ENCODE measurements at places on chromosomes 3 and 15.
A peak's percentile ranks its signal among the peaks of the same experiment; 100 is the strongest.

DNA sequence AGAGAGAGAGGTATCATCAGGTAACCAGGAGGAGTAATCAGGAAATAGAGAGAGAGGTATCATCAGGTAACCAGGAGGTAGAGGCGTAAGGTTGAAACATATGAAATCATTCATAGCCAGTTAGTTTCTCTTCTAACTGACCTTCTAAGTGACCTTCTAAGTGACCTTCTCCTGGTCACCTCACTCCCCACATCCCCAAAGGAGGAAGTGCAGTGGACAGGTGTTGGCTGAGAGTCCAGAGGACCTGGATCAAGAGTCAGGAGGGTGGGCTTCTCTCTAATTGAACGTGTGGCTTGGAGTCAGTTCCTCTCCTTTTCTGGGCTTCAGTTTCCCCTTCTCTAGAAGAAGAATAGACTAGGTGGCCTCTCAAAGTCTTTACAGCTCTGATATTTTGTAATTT is 121.3 kb upstream of the DLG1 start:
- no peak for DNase-seq

- no peak for DNase-seq
Observed at GRCh38 chr15:56804938-56805337, 71.6 kb upstream of the ZNF280D start.

DNA sequence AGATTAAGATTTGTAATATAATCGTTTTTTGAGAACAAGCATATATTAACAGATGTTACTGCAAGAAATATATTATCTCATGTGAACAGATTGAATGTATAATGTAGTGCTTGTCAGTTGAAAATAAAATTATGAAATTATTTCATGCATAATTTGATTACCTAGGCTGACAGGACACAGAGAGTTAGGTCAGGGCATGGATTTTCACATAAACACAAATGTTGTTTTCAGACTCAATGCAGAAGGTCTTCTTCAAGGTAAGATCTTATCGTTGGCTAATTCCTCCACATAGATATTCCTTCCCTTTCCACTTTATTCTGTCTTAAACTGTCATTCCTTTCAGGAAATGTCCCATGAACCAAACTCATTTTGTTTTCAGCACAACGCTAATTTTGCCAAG is 20.1 kb upstream of the TM4SF1 start:
- DNase-seq: no peak

DNA sequence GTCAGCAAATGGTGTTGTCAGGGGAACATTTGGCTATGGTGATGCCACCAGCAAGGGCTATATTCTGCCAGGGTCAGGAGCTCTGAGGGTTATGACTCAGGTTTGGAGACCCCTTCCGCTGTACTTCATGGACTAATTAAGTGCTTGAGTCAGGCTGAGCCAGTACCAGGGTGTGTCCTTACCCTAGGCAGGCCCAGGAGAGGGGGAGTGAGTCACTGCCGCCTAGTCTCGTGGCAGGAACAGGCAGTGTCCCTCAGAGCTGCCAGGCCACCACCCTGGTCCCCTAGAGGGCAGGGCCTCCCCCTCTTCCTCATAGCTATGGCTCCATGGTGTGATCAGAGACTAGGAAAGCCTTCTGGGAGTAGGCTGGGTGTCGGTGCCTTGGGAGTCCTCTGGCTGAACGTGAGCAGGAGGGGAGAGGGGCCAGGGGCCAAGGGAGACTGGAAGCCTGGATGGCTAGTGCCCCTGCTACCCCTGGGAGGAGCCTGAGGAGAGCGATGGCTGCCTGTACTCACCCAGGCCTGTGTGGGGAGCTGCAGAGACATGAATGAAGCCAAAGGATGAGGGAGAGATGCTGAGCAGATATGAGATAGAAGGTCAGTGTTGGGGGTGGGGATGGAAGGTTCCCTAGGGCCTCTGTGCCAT is 10.6 kb downstream of the MAPKAPK3 start:
- no peak for DNase-seq

DNA sequence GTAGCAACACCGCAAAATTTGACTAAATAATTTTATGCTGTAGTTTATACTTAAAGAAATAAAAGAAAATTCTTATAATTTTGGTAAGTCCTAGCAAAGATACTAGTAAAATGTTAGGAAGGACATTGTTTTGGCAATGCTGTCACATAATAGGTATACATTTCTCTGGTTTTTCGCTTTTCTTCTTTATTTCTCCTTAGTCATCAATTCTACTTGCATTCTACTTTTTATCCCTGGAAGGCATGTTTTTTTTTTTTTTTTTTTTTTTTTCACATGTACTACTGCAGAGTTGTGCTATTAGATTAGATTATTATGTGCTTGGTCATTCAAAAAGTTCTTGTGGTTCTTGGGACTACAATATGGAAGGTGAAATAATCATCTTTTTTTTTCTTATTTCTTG is 1421.2 kb downstream of the SI start:
- no peak for DNase-seq

GRCh38 chr3:53420831-53421230 is 73.5 kb upstream of the DCP1A start:
- no peak for DNase-seq

GRCh38 chr15:43107751-43108150 is 1.9 kb upstream of the UBR1 start:
- no peak for DNase-seq

DNA sequence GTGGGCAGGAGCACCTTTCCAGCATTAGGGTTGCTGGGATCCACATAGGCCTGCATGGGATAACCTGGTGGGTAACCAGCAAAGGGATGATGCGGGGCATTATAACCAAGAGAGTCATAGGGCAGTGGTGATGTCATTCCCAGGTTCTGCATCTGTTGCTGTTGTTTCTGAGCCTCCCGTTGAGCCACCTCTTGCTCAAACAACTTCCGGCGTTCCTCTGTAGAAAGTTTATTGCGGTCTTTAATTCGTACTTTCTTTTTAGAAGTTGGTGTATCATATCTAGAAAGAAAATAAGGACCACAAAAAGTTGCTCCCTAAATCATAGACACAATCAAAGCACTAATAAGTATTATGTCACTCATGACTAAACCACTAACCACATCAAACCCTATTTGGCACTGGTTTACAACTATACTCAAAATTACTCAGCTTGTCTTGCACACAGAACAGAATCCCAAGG is 77.8 kb downstream of the NBEAL2 start:
- no peak for DNase-seq

DNA sequence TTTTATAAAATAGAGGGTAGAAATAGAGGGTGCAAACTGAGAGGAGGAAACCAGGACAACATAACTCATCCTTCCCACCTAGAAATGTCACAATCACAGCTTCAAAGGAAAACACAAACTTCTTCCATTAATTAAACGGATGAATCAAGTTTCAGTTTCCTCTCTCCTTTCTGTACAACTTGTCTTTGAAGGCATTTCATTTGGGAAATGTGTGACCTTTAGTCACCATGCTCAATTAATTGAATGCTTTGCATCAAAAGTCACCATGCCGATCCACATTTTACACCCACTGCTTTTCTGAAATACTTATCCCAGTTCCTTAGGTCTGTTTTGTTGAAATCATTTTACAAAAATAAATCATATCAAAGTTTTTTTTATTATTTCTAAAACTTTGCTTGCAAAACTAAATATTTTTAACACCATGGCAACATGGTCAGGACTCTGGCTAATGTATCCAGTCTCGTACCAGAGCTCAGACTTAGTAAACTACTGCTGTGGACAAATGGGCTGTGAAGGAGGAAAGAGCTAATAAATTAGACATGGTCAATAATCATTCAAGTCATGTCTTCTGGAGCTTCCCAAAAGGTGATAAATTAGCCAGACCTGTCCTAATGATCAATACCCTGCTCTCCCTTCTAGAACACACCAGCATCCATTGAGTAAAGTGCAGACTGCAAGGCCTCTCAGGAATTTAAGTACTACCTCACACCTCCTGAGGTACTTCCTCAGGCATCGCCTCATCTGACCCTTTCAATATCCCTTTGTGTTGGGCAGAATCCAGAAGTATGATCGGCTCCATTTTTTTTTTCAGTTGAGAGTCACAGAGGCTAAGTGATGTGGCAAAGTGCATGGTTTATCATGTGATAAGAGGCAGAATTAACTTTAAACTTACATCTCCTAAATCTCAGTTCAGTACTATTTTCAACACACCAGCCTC is 161.3 kb downstream of the GREM1 start:
- DNase-seq: no peak

GRCh38 chr15:64824929-64825430 is 467 bp downstream of the PIF1 start:
- DNase-seq: no peak

GRCh38 chr3:98008855-98009254 is 26.3 kb downstream of the GABRR3 start:
- DNase-seq: no peak

DNA sequence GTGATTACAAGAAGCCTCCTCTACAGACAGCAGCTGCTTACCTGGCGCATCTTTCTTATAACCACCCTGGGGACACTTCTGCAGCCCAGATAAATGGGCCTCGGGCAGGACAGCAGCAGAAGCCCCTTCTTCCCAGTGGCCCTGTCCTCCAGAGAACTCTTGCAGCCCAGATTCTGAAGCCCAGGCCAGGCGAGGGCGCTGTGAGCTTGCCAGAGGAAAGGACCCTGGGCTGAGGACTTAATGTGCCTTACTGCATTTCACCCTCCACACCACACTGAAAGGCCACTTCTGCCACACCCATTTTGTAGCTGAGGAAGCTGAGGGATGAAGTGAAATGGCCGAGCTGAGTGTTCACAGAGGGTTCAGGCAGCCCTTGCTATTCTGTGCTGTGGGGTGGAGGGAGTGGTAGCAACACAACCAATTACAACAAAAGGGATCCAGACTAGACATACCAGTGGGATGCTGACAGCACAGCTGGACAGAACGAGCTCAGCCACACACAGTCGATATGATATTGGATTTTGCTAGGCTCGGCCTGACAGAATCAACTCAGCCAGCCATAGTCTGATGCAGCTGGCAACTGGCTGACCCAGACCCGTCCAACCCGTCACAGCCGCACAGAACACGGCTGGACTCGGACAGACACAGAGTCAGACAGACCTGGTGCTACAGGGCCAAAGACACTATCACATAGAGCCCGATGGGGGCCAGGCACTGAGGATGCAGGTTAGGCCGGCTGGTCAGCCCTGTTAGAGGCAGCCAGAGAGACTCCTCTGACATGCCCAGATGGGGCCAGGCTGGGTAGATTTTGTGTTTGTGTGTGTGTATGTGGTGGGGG is 7.3 kb downstream of the ACOX2 start:
- DNase-seq: no peak

DNA sequence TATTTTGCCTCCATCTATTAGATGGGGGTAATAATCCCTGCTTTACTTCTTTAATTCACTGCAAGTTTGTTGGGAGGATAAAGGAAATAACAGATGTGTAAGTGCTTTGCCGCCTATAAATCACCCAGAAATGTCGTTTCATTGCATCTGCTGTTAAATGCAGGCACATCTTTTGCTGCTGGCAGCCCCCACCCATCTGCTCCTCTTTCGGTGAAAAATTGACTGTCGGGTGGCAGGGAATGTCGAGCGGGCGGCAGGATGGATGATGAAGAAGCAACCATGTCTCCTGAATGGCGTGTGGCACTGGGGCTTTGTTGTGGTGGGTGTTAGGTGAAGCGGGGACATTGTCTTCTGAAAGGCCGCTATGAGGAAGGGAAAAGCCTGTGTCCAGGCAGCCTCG is 543 bp upstream of the REC114 start:
- no peak for DNase-seq

DNA sequence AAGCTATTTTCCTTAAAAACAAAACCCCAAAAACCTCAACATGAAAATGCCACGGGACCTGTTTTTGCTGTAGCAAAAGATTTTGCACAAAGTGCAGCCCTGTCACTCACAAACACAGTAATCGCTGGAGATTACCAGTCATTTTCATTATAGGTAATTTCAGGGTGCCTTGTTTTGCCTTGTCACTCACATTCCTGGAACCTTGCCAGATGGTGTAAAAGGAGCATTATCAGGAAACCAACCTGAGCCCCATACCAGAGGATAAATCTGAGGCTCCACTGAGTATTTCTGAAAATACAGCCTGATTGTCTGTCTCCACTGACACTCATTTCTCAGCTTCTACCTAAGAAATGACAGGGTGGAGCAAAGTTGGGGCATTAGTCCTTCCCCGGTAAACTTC is 791.3 kb upstream of the LMCD1 start:
- DNase-seq: no peak

DNA sequence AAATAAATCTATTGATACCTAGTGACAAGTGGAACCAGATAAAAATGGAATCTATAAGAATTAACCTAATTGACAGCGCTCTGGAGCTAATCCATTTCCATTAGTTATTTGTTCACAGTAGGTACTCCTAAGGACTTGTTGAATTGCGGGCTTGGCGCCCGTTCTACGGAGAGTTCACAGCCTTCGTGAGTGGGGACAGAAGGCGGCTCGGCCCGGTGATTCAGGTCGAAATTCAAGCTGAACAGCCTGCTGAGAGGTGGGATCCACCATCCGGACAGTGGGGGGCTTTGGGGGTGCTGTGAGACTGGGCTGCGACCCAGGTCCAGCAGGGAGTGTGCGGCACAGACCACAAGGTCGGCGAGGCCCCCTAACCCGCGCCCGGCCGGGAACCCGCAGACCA is 779 bp upstream of the CTNNB1 start:
- no peak for DNase-seq

DNA sequence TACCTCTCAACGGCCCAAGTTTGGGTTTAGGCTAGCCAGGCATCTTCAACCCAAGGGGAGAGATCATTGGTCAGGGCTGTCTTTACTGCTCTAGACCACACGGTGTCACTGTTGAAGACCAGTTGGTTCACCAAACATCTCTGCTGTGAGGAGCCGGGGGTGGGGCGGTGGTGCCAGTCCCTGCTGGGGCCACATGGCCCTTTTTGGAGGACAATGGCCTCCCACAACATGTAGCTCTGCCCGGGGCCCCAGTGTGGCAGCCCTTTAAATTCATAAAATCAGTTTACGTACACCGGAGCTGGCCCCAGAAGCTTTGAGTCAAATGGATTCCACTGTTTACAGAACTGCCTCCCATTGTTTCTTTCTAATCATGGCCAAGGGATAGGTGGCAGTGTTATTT is 19.1 kb upstream of the TM4SF18 start:
- peak; percentile 69 for DNase-seq

DNA sequence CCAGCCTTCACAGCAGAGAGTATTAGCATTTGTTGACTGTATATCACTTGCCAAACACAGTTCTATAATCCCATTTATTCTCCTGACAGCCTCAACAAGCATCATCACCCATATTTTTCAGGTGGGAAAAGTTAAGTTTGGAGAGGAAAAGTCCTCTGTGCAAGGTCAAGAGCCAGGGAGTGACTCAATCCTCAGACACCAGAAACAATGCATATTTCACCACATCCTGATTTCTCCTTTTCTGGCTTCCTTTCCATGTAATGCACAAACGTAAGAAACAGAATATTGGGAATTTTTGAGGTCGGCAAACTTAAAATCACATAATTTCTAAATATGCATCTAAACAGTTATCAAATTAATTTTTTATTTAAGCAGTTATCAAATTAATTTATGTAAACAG is 116.0 kb upstream of the GADL1 start:
- DNase-seq: no peak

DNA sequence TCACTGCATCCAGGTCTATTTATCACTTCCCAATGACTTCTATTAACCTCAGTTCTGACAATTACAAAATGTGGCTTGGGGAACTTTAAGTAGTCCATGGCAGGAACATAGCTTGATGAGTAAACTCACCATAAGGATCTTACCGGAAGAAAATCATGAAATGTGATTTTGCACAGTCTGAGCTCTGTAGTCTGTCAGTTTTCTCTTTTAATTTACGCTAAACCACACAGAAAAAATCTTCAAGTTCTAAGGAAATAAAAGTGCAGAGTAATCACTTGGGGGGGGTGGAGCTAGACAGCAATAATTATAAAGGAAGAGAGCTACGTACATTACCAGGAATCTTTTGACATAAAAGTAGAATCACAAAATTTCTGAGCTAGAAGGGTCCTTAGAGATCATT is 9.2 kb downstream of the TBC1D5 start:
- DNase-seq: no peak

- DNase-seq: no peak
Observed at GRCh38 chr3:32564195-32564594, 6.5 kb downstream of the DYNC1LI1 start.
